Fibroblast of skin of right quadriceps (primary cell): ENCODE measurements at places on chromosomes 3 and 15.

DNA sequence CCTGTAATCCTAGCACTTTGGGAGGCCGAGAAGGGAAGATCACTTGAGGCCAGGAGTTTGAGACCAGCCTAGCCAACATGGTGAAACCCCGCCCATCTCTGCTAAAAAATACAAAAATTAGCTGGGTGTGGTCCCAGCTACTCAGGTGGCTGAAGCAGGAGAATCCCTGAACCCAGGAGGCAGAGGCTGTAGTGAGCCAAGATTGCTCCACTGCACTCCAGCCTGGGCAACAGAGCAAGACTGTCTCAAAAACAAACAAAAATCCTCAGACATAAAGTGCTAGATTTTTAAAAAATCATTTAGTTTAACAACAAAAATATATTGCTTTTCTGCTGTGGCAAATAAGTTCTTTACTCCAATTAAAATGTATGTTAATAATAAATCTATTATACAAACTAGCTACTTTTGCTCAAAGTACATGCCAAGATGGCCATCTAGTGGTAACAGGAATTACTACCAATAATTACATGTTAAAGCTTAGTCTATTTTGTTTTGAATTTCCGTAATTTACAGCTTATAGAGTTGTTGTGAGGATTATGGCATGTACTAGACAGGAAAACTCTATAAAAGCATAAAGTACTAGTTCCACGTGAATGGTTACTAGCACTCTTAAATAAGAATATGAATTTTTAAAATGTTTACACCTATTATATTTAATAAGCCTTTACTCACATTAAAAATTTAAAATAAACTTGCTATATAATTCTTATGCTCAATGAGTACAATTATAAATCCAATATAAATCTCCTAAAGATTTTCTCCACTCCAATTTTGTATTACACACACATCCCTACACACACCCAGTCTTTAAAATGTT lies 39.0 kb downstream of the GABPB1 start:
- DNase-seq, result peak; percentile 54

DNA sequence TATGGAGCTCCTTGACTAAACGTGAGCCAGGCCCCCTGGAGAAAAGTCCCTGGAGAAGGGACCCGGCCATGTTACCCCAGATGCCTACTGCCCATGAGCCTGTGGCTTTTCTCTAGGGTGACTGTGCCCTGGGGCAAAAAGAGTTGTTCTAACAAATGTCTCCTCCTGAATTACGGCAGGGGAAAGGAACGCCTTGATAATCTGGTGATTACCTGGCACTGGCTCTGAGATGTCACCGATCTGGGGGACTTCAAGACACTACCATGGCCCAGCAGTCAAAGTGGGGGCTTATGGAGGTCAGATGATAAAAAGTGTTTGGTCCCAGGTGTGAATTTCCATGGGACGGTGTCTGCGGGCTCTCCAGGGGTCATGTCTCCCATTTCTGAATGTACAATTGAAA lies 140.7 kb downstream of the KLF13 start:
- no peak for DNase-seq

DNA sequence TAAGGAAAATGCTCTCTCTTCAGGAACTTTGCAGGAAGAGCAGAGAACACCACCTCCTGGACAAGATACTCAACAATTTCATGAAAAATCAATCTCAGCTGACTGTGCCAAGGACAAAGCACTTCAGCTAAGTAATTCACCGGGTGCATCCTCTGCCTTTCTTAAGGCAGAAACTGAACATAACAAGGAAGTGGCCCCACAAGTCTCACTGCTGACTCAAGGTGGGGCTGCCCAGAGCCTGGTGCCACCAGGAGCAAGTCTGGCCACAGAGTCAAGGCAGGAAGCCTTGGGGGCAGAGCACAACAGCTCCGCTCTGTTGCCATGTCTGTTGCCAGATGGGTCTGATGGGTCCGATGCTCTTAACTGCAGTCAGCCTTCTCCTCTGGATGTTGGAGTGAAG lies 200.5 kb downstream of the AKAP13 start:
- no peak for DNase-seq

- DNase-seq, result peak; percentile 19
These were observed 859.6 kb downstream of the ROBO1 start for GRCh38 chr3:78908236-78908635.

DNA sequence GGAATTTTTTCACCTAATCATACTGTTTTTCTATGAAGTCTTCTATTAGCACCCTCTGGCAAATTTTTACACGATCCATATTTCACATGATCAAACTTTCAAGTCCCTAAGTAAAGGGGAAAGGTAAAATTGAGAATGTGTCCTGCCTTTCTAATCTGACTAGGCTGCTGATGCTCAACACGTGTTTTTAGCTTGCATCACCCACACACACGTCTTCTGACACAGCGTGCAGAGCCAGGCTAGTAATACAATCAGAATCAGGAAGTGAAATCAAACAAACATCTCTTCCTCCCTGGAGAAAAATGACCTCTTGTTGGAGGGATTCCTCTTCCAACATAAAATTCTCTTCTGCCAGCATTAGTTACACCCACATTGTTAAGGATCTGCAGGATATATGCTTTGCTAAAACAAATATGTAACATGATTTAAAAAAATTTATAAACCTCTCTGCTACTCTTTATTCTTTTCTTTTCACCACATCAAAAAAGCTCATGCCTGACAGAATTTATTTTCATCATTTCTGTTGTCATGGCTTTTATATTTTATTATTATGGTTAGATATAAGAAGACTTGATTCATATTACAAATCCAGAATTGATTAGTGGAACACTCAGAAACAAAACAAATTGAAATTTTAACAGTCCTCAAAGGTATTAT lies 122.4 kb downstream of the RAP2B start:
- peak; percentile 90 for DNase-seq
